Psoas muscle (tissue), 8 donors: ENCODE measurements at places on chromosomes 6 and 20. TPM values are rescaled to one million over a fixed set of nuclear protein-coding genes. Genes with fewer than 3 reads are reported as not detected.

DNA sequence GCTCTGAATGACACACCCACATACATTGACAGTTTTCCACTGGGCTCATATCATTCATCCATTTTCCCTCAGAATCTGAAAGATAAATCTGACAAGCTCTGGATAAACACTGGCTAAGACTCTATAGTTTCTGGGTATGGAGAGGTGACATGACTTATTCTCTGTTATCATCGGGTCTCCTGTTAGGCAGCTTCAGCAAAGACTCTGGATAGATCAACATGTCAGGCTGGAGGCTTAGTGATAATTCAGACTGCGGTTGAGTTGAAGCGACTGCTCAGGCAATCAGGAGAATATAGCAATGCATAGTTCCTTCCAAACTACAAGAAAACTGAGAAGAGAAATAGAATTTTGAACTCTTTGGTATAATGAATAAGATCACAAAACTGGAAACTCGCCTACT, 394.6 kb downstream of the CBLN4 start:
- no peak for DNase-seq

GRCh38 chr6:22727710-22728109, 158.3 kb downstream of the HDGFL1 start:
- no peak for DNase-seq

- no peak for DNase-seq
Measured at GRCh38 chr6:1426416-1426815, 37.0 kb downstream of the FOXF2 start.

- DNase-seq: no peak
Measured at GRCh38 chr6:49923826-49924225, 40.1 kb downstream of the DEFB114 start.

TMC2 gene
- polyA plus RNA-seq: 0.04 TPM

RIPOR3 gene
- 5.6 TPM for polyA plus RNA-seq

C2 gene
- 0.77 TPM for polyA plus RNA-seq
